ENCODE measurements at places on chromosomes 6 and 20.

DNA sequence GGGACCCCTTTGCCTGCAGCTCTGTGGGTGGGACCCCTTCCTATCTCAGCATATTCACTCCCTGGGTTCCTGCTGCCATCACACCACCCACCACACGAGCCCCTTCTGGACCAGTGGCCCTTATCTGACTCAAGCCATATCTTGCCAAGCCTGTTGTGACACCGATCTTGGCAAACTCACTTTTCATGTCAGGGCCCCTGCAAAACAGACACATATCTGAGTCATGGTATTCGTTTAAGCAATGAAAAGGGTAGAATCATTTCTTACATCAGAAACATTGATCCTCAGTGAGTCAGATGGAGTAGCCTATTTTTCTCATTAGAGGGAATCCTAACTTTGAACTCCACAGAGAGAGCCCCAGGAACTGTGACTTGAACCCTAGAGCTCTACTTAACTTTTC, 10.6 kb downstream of the RAET1E start:
- DNase-seq: no peak

GRCh38 chr6:45898941-45899682, 116.5 kb downstream of the CLIC5 start:
- DNase-seq: no peak

DNA sequence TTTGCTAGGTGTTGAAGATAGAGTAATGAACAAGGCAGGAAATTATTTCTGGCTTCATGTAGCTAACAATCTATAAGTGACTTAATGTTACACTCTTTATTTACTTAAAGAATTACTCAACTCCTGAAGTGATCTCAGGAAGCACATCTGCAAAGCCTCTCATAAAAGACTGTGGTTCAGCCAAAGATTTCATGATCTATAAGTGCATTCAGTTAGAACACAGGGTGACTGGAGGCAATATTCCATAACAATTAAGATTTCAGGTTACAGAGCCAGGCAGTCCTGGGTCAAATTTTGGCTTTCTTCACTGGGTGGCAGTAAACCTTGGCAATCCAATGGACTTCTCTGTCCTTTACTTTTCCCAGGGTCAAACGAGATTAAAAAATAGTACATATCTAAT, 204.0 kb downstream of the TPBG start:
- no peak for DNase-seq

DNA sequence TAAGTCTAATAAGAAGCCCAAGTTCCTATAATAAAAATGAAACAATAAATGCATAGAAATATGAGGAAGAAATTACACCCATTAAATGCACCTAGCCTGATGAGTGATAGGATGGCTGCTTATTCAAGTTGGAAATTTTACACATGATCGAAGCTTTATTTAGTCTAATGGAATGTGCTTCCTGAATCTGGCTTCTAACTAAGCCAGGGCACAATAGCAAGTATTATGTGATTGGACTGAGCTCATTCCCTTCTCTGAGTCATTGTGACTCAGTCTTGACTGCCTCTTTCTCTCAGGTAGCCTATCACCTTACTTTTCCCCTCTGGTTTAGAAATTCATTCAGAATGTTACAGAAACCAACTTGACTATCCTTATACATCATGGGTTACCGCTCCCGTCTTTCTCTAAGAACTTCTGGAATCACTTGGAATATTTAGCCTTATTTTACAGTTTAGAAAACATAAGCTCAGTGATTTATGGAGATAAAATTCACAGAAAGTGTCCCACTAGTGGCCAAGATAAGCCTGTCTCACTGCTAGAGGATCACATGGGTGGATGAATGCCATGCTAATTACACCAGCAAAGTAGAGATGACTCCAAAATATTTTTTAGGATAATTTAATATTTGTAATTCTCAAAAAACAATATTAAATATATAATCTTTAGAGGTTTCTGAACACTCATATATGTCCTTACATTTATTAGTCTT, 505.3 kb upstream of the JAG1 start:
- DNase-seq: no peak

- no peak for DNase-seq
These were observed 3.9 kb downstream of the LPIN3 start for GRCh38 chr20:41344477-41344876.

DNA sequence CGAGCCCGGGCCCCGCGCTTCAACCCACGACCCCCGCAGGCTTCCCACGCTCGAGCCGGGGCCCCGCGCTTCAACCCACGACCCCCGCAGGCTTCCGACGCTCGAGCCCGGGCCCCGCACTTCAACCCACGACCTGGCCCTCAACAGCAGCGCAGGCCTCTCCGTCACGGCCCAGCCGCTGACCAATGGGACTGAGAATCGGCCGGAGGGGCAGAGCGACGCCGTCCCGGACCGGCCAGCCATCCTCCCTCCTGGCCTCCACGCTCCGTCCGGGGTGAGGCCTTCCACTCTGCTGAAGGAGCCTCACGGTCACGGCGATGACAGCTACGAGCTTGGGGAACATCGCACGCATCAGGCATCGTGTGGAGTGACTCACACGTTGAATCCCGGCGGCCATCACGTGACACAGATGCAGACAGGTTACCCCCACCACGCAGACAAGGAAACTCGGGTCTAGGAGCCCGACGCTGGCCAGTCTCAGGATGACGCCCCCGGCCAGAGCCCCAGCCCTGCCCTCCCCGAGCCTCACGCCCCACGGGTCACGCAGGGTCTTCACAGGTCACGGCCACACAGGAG, 6.1 kb downstream of the KCNQ2 start:
- DNase-seq: no peak

Data from activated naive CD8-positive, alpha-beta T cell treated with anti-CD3 and anti-CD28 coated beads, Interleukin-2, amount 10 ng/mL, durations not matched to agents 7 days and 5 days (primary cell).